ENCODE measurements at places on chromosomes 1 and 21.
A peak's percentile ranks its signal among the peaks of the same experiment; 100 is the strongest.

- no peak for DNase-seq
Measured at GRCh38 chr1:85199667-85200462, 951 bp downstream of the SYDE2 start.

DNA sequence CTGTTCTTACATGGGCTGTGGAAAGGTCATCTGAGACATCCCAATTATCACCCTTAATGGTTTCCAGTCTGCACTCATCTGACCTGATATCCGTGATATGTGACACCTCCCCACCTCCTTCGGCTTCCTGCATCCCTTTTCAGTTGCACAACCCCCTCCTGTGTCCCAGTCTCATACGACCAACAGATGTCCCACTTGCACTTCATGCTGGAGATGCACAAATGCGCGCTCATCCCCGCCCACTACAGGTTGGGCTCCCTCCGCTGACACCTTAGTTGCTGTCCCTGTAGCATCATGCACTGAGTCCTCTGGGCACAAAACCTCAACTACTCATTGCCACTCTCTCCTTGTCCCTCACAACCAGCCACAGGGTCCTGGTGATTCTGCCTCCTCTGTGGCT, 94.4 kb downstream of the MIS18A start:
- DNase-seq: no peak

DNA sequence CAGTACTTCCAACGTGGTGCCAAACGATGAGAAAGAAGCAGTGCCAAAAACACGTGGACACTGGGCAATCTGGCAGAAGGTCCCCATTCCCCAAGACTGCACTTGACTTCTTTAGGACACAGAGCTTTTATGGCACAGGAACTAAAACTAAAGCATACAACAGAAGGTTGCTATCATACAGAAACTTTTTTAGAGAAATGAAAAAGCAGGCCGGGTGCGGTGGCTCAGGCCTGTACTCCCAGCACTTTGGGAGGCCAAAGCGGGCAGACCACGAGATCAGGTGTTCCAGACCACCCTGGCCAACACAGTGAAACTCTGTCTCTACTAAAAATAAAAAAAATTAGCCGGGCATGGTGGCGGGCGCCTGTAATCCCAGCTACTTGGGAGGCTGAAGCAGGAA, 43.0 kb downstream of the GNB1 start:
- peak; percentile 29 for DNase-seq

GRCh38 chr1:177799746-177800145, 170.1 kb downstream of the SEC16B start:
- no peak for DNase-seq

DNA sequence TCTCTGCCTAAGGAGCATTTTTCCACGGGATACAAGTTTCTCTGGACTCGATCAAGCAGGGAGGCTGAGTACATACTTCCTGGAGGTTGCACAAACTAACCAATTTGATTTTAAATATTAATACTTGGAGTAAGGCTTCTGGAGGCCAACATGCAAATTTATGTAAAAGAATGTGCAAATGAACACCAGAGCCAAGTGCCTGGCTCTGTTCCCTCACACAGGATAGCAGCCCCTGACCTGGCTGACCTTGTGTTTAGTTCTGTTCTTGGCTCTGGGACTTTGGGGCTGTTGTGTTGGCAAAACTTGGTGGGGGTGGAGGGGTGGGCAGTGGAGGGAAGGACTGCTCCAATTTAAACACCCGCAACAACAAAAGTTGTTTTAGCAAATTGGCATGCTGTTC, 34.2 kb downstream of the CNIH3 start:
- DNase-seq: no peak

GRCh38 chr1:184827600-184828368, 73.1 kb upstream of the EDEM3 start:
- no peak for DNase-seq

DNA sequence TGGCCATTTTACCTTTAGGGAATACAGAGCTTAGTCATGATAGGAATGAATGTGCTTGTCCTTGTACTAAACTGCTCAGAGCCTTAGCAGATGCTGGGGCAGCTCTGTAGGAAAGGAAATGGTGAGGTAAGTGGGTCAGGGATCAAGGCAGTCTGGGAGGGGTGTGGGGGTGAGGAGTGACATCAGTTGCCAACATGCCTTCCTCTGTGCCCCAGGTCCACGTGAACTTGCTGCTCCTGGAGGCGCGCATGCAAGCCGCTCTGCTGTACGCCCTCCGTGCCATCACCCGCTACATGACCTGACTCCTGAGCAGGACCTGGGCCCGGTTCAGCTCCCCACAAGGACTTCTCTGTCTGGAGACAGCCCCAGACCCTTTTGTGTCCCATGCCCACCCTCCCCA, 21.2 kb downstream of the SESN2 start:
- DNase-seq: no peak

DNA sequence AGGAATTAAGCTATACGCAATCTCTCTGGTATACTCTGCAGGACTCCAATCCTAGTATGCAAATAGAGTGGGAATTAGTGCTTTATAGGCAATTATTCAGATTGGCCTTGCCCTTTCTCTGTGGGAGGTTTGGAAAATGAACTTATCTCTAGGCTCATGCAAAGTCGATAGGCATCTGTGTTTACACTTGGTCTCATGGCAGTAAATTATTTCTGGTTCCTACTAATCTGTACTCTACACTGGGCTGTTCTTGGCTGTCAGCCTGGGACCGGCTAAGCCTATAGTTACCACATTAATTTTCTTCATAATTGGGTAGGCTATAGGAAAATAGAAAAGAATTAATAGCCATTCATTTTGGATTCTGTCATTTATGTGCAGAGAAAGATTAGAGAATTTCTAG, 544.6 kb downstream of the AMY1C start:
- DNase-seq: no peak

- DNase-seq: no peak
Measured at GRCh38 chr1:37305841-37306240, 168.5 kb upstream of the ZC3H12A start.

DNA sequence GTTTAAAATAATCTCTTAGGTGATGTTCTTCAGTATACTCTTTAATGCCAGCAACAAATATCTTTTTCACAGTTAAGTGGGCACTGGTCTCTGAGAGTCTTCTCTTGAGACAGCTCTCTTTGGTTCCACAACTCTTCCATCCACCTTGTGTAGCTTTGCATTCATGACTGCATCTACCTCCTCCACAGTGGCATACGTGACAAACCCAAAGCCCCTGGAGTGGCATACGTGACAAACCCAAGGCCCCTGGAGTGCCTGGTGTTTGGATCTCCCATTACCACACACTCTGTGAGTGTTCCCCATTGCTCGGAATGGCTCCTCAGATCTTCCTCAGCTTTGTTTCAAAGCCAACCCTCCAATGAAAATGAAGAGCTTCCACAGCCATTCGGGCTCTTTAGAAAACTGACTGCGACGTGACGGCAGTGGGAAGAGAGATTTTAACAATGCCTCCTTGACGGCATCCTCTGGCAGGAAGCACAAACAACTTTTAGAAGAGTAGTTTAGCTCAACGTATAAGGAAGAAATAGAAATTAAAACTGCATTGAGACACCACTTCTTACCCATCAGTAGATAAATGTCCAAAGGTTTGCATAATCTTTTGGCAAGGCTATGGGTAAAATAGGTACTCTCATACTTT, 45.8 kb downstream of the SLC30A7 start:
- no peak for DNase-seq

GRCh38 chr1:33634806-33635205, 162.4 kb downstream of the ZSCAN20 start:
- no peak for DNase-seq

GRCh38 chr1:97307151-97307550, 585.6 kb downstream of the PTBP2 start:
- DNase-seq: no peak

DNA sequence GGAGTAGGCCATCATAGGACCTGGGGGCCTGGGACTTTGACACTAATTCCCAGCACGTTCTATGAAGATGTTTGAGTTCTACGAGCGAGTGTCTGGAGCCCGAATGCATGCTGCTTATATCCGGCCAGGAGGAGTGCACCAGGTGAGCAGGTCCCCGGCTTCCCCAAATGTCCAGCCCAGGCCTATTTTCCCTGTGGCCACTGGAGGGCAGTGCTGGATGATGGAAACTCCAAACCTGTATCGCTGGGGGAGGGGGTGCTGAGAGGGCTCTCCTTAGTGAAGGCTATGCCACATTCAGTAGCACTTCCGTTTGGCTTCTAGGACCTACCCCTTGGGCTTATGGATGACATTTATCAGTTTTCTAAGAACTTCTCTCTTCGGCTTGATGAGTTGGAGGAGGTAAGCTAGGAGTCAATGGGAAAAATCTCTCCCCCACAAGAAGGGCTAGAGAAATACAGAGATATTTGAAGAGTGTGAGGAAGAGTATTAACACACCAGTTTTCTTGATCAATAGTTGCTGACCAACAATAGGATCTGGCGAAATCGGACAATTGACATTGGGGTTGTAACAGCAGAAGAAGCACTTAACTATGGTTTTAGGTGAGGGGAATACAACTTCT, 5.2 kb upstream of the FCER1G start:
- DNase-seq: no peak

- no peak for DNase-seq
Measured at GRCh38 chr1:232508130-232508701, 121.7 kb downstream of the SIPA1L2 start.

GRCh38 chr1:98793136-98793535, 131.6 kb downstream of the SNX7 start:
- DNase-seq: no peak

DNA sequence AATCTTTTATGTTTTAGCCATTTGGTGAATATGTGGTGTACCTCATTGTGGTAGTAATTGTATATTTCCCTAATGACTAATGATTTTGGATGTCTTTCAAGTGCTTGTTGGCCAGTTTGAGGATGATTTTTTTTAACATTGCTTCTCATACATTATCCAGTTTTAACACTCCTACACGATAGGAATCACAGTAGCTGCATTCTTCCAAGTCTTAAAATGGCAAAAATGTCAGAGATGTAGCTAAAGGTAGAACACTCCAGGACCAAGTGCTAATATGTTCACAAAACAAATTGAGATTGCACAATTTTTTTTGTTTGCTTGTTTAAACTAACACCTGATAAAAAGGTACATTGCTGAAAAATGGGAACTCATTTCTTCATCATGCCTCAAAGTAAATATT, 11.7 kb downstream of the USP25 start:
- no peak for DNase-seq

GRCh38 chr1:3021233-3021671, at the start of gene ACTRT2:
Gene ACTRT2, plus strand, starts transcription at chr1:3021467. Its CDS starts 220 bp downstream, at chr1:3021687.
- DNase-seq: peak; percentile 75

DNA sequence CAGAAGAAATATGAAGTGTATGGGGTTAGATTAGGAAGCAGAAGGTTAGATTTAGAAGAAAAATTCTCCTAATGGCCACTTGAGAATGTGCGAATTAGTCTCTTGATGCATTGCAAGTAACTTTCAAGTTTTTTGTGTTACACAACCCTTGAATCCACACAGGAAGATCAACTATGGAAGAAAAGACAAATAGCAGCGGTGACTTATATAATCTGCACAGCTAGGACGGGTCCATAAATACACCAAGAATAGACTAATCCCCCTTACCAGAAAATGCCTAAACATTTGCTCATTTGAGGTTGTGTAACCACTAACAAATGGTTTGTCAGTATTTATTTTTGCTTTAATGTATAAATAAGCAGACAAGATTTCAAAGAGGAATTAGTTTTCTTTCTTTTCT, 182.6 kb downstream of the TGFB2 start:
- no peak for DNase-seq

GRCh38 chr1:186722711-186723309, 42.6 kb upstream of the PTGS2 start:
- DNase-seq: no peak

- DNase-seq: no peak
Measured at GRCh38 chr1:65820983-65821382, 28.3 kb downstream of the PDE4B start.

GRCh38 chr1:43147625-43148327, 24.3 kb downstream of the EBNA1BP2 start:
- peak; percentile 94 for DNase-seq

DNA sequence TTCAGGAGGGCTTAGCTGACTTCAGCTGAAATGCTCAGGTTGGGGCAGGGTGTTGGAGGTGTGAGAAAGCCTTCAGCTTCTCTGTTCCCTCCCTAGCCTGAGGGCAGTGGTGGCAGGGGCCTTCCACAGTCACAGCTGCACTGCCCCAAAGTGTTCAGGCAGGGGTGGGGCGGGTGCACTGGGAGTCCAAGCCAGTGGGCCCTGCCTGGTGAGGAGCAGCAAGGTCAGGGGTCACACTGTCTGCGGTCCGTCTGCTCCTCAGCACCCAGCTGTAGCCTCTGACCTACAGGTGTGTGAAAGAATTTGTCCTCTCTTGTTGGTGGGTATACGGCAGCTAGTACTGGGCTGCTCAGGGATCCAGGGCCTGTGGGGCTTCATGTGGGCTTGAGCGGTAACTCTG, 490.4 kb upstream of the NCAM2 start:
- DNase-seq: no peak

DNA sequence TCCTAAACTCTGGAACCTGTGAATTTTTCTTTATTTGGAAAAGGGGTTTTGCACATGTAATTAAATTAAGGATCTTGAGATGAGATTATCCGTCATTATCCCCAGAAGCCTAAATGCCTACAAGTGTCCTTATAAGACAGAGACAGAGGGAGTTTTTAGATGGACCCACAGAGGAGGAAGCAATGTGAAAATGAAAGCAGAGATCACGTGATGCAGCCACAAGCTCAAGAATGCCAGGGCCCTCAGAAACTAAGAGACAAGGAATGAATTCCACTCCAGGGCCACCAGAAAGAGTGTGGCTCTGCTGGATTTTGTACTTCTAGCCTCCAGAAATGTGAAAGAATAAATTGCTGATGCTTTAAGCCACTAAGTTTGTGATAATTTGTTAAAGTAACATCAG, 183.6 kb upstream of the UBE2U start:
- no peak for DNase-seq

DNA sequence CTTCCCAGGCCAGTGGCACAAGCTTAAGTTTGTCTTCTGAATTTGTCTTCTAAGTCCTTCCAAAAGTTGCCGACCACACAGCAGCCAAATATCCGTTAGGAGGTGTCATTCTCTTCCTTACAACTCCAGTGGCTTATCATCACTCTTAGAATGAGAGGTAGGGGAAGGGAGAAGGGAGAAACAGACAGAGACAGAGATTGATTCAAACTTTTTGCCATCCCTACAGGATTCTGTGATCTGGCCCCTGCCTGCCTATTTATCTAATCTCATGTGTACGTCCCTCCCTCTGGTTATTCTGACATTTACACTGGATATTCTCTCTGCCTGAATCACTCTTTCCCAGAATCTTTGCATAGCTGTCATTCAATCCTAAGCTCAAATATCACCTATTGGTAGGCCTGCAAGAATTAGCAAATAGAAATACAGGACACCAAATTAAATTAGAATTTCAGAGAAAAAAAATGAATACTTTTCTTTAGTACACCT, 488 bp upstream of the GNL2 start:
- no peak for DNase-seq

- no peak for DNase-seq
Measured at GRCh38 chr21:35974775-35975174, 85.6 kb downstream of the SETD4 start.

DNA sequence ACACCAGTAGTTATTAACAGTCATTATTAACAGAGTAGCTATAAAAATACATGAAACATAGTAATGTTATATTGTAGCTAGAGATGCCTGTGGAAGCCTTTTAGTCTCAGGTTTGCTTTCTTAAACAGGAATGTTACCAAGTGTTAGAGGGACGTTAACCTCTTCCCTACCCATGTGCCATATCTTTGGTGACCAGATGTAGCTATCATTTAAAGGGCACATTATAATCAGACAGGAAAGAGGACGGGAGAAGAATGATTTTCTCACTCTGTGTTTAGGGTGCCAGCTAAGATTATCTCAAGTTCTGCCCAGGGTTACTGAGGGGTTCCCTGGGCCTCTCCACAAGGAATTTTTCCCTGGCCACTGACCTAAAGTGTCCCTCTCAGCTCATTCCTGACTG, 20.9 kb upstream of the UBL4B start:
- no peak for DNase-seq

- no peak for DNase-seq
Measured at GRCh38 chr1:210024996-210025395, 87.0 kb downstream of the SYT14 start.

Data from chondrocyte (in vitro differentiated cells).